ENCODE measurements at places on chromosomes 11 and 22.

DNA sequence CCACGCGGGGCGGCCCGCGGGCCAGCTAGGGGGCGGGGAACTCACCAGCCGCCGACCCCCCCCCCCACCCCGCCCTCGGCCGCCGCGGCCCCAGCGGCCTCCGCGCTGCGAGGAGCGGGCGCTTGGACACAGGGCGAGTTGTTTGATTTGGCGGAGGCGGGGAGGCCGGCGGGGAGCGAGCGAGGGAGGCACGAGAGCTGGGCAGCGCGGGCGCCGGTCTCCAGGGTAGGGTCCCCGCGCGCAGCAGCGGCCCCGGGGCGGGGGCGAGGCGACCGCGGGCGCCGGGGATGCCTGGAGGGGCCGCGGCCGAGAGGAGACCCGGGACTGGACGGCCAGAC is 64.4 kb downstream of the NAV2 start:
- no peak for DNase-seq

GRCh38 chr22:22745225-22746060 is 101.0 kb downstream of the GGTLC2 start:
- no peak for DNase-seq

- no peak for DNase-seq
These were observed 57.3 kb downstream of the KCNA4 start for GRCh38 chr11:29959488-29959887.

DNA sequence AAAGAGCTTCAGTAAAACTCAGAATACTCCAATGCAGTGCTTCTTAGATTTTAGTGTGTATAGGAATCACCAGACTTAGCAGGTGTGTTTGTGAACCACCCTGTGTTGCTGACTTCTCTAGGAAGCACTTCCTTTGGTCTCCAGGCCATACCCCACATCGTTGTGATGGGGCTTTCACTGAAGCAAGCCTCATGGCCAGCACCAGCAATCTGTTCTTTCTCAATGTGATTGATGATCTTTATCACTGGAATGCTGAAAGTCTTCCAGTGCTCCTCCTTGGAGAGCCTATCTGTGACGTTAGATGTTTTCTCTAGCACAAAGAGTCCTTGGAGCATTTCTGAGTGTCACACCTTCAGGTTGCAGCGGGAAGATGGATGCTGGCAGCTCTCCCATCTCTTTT is 280.5 kb downstream of the DDX10 start:
- DNase-seq = no peak

DNA sequence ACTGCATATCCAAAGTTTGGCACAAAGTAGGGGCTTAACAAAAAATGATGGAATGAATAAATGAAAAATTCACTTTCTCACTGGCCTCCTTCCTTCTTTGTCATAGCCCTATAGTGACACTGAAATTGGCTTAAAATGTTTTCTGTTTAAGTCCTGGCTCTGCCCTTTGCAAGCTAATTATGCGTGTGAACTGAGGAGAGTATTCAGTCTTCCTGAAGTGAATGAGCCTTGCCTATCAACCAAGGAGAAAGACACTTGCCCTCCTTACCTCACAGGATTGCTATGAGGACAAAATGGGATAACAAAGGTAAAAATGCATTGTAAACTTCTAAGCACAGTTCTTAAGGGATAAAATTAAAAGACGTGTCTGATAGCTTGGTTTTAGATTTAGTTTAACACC is 729.8 kb upstream of the ANO3 start:
- DNase-seq = no peak

DNA sequence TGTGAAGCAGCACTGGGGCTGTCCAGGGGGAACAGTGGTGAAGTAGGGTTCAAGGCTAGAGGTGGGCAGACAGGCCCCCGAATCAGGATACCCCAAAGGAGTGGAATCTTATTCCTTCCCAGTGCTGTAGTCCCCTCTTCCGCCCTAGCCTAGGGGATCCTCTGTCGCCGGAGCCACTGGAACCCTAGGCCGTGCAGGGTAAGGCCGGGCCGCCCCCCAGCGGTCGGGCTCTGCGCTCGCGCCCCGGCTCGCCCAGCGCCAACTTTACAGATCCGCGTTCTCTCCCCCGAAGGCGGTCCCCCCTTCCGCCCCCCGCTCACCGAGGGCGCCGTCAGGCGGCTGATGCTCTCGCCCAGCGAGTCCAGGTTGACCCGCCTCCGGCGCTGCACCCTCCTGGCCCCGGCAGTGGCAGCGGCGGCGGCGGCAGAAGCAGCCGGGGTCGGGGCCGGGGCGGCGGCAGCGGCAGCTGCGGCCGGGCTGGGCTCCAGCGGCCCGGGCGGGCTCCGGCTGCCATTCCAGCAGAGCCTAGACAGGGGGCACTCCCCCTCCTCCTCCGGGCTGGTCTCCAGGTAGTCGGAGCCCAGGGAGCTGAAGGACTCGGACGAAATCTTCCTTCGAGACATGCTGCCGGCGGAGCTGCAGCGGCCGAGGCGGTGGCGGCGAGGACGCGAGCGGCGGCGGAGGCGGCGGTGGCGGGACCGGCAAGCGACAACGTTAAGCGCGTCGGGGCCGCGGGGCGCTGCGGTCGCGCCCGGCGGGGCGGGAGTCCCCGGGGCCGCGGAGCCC is 650 bp downstream of the GUCY1A2 start:
- no peak for DNase-seq

DNA sequence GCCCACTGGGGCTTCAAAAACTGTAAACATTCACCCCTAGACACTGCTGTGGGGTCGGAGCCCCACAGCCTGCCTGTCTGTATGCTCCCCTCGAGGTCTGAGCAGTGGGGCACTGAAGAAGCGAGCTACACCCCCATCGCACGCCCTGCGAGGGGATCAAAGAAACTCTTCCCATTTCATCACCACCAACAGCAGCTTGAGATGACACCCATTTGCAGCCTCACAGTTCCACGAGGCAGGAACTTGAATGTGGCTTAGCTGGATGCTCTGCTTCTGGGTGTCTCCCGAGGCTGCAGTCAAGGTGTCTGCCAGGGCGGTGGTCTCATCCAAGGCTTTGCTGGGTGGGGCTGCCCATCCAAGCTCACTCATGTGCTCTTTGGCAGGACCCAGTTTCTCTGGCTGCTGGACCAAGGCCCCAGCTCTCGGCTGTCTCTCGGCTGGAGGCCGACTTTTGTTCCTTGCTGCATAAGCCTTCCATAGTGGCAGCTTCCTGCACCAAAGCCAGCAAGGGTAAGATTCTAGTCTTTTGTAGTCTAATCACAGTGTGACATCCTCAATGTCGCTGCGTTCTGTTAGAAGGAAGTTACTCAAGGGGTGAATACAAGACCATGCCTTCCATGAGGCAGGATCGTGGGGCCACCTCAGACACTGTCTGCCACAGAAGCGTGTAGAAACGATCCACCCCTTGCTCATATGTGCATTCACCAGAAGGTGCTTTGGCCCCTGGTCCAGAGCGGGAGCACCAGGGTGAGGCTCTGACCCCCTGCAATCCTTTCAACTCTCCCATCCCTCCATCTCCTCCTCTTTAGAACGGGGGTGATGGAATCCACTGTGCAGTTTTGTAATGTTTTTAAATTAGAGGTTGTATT is 46.2 kb upstream of the SEPTIN5 start:
- DNase-seq = no peak

- DNase-seq = no peak
These were observed 1.7 kb downstream of the ZBTB3 start for GRCh38 chr11:62752177-62752785.

GRCh38 chr11:33952805-33953204 is 60.9 kb upstream of the LMO2 start:
- no peak for DNase-seq

Data from stimulated activated CD4-positive, alpha-beta T cell treated with anti-CD3 and anti-CD28 coated beads, Interleukin-2, amount 100 ng/mL, for 4 hours (primary cell).